ENCODE measurements at places on chromosomes 4 and X.

- no peak for DNase-seq
Observed at GRCh38 chrX:2311501-2311900, 189.3 kb downstream of the DHRSX start.

DNA sequence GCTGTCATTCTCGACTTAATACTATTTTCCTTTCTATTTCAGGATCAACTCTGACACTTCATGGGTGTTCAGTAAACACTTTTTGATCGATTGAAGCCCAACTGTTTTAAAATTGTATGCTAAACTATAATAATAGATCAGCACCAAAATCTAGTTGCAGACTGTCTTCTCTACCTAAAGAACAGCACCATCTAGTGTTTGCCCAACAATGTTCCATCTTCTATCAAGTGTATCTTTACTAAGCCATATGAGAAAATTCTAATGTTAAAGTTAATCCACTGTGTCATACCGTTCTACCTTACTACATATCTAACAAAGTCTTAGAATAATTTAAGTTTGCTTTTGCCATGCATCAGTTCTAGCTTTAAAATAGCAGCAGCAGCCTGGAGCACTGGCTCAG lies 113.0 kb upstream of the PRDX4 start:
- DNase-seq = no peak

DNA sequence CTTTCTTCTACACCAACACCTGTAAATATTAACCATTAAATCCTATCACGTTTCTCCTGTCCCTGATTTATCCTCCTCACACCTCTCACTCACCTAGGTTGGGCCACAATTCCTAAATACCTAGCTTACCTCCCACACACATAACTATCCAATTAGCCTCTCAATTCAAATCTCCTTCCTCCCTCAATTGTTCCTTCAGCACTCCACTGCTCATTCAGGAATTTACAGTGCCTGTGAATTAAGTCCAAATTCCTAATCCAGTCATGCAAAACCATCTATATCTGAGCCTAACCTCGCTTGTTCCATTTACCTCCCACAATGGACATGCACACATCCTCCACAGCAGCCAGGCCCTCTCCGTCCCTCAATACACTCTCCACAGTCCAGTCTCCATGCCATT lies 17.5 kb downstream of the ANXA5 start:
- DNase-seq = no peak

- no peak for DNase-seq
Observed at GRCh38 chr4:33628296-33628695, 2616.0 kb downstream of the ARAP2 start.

DNA sequence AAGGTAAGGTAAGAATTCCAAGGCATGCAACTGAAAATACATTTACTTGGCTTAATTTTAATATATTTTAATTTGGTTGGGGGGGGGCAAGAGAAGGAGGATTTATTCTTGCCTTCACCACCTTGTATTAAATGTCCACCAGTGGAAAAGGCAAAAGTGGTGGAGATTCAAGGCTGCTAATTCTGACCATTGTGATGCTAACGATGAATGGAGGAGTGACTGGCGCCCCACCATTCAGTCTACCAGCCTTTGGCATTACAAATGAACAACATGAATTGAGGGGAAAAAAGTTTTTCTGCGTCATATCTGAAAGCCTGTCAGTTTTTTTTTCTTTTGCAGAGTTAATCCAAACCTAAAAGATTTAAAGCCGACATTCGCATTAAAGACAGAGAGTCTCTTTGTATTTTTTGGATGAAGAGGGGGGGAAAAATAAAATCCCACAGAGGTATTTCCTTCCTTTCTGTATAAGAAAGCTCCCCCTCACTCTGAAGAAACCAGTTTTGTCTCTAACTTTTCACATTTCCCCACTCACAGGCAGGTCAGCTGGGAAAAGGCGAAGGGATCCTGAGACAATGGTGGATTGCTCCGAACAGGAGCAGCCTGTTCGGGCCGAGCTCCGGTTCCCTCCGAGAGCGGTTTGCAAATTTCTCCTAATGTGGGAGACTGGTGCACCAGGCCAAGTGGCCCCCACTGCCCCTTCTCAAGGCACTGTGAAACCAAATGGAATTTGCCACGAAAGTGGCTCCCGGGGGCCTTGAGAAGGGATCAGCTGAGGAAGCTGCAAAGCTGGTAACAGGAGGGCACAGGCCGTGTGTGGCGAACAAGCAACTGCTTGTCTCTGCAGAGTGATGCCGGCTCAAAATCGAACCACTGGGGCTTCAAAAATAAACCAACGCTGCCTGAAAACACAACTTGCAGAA lies 28.1 kb downstream of the SHISA3 start:
- DNase-seq = no peak

DNA sequence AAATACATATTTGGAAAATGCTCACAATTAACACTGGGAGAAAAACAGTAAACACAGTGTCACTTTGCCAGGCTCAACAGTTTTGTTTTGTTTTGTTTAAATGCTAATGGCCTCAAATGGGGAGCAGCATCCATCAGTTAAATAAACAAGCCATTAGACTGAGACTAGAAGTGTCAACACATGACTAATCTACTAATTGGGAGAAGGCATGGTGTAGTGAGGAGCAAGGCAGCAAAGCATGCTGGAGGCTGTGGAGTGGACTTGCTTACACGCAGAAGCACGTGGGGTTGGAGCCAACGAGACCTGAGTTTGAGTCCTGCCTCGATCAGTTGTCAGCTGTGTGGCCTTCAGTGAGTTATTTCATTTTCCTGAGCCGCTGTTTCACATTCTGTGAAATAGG lies 29.0 kb downstream of the UTP14A start:
- no peak for DNase-seq

DNA sequence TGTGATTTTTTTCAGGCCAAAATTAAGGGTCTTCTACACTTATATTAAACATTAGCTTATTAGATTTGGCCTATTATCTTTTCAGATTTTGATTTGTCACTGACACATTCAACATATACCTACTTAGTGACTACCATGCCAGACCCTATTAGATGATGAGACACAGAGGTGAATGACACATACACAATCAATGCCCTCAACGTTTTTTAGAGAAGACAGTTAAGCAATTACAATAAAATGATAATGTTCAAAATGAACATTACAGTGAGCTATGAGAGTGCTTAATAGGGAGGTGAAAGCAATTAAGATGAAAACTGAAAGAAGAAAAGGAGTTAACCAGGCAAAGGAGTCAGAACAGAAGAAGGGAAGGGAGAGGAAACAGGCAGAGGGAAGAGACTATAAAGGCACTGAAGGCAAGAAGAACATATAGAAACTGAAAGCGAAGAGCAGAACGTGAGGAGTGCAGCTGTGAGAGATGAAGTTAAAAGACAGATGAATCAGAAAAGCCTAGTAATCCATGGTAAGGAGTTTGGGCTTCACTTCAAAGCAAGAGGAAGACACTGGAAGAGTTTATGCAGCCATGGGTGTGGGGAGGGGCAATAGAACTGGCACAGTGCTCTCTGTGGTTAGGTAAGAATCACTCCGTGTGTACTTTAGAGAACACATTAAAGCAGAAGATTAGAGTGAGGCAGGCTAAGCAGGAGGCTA lies 119.0 kb downstream of the REELD1 start:
- DNase-seq = no peak

- no peak for DNase-seq
Observed at GRCh38 chrX:124343016-124343415, 3.3 kb upstream of the SH2D1A start.

DNA sequence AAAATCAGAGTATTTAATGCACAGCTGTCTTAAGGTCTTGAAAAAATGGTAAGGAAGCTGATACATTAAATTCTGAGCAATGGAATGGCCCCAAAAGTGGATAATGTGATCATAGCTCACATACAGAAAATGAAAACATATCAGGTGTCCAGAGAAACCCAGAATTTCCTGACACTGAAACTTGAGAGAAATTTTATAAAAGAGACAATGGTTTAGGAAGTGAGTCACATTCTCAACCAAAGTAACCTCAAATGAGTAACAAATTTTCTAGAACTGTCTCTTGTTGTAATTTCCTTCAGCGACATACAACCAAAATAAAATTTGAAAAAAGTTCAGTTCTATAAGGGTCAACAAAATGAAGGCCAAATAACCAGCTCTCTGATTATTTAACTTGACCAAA lies 37.4 kb upstream of the PACRGL start:
- no peak for DNase-seq

DNA sequence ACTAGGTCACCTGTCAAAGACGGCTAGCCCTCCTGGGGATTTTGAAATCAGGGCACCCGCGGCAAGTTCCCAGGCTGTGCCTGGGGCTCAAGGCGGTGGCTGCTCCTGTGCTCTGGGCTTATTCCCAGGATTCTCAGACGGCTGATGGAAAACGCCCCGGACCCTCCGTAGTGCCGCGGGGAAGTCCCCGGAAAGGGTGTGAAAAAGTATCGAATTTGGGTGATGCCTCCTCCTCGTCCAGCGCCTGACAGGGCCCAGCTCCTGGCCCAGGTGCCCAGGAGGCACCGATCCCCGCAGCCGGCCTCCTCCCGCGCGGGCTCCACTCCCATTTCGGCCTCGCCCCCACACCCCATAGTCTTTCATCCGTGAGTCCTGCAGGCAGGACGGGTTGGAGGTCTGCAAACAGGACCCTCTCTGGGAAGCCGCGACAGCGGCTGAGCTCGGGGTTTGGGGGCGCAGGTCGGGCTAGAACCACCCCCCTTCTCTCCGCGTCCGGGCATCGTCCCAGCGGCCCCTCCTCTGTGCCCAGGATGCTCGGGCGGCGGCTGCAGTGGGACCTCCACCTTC lies 1.1 kb upstream of the NSG1 start:
- DNase-seq = no peak

DNA sequence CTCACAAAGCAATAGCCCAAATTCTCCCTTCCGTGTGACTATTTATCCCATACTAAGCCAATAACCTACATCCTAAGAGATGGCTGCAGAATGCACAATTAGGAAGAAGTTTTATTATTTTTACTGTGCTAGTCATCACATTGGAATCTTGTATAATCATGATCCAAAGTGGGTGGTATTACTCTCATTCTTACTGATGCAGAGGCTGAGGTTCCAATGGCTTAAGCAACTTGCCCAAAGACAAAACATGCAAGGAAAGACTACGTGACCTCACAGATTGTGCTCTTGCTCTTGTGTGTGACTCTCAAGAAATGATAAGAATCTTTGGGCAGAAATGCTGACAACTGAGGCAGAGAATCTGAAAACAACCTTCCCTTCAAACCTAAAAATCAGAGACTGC lies 212.2 kb downstream of the LDB2 start:
- DNase-seq = no peak

- DNase-seq = no peak
Observed at GRCh38 chrX:20500171-20500865, 233.6 kb upstream of the RPS6KA3 start.

DNA sequence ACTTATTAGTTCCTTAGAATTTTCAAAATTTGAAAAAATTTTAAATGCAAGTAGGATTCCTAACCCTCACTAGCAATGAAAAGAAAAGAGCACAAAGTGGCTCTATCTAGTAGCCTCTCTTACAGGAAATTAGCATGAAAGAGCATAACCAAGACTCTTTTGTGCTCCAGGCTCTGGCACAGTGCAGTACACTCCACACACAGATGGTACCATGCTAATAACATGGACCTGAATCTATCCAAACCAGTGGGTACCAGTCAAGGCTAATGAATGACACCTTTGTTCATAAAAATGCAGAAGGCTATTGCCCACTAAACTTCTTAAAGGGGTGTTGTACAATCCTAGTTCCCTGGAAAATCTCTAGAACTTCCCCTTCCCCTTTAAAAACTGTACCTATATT lies 119.0 kb downstream of the MANBA start:
- no peak for DNase-seq

DNA sequence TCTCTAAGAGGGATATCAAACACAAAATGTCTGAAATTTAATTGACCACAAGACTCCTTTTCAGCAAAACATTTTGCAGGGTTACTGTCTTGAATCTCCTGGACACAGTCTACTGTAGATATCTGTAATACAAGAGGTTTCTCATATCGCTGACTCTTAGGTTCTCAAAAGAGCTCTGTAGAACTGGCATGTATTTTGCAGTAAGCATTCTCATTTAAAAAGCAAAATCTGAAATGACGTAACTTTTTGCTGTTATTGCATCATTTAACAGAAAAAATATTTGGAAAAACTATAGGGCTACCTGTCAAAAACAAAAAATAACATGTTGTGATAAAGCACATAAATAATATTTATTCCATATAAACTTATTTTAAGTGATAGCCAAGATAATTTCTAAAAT lies 114.2 kb downstream of the CDS1 start:
- no peak for DNase-seq

Measured in esophagus squamous epithelium (tissue), 5 donors.